ENCODE measurements at places on chromosomes 5 and 9. TPM values are rescaled to one million over a fixed set of nuclear protein-coding genes. Genes with fewer than 3 reads are reported as not detected.

DNA sequence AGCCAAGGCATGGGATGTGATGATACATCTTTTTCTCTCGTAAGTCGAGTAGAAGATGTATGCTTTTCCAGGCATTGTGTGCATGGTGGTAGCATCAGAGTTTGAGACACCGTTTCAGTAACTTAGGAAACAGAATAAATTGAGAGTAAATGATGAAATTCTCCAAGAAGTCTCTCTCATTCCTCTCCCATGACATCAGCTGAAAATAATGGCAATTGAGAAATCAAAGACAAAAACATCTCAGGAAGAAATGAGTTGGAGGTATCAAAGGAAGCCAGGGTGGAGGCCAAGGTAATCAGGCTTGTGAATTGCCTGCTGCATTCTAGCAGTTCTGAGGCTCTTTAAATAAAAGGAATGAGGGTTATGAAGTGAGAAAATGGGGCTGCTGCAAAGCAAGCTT is 53.9 kb downstream of the SGCD start:
- H3K36me3 ChIP-seq = no peaks in the 10 kb centered on the region
- H3K27me3 ChIP-seq = no peaks in the 10 kb centered on the region
- no peak for DNase-seq
- H3K4me1 ChIP-seq = no peaks in the 10 kb centered on the region

- no peaks in the 10 kb centered on the region for H3K27me3 ChIP-seq
- no peak overlapping the region for H3K27ac ChIP-seq
- H3K4me1 ChIP-seq = no peaks in the 10 kb centered on the region
- no peak overlapping the region for H3K4me3 ChIP-seq
- H3K36me3 ChIP-seq = no peaks in the 10 kb centered on the region
- no peak for DNase-seq
Observed at GRCh38 chr9:6910032-6910431, 152.3 kb downstream of the KDM4C start.

- DNase-seq = no peak
- no peak overlapping the region for H3K27ac ChIP-seq
- no peaks in the 10 kb centered on the region for H3K4me1 ChIP-seq
- no peak overlapping the region for H3K4me3 ChIP-seq
- no peaks in the 10 kb centered on the region for H3K27me3 ChIP-seq
- H3K36me3 ChIP-seq = no peaks in the 10 kb centered on the region
Observed at GRCh38 chr5:123451047-123451446, 27.8 kb upstream of the CEP120 start.

DNA sequence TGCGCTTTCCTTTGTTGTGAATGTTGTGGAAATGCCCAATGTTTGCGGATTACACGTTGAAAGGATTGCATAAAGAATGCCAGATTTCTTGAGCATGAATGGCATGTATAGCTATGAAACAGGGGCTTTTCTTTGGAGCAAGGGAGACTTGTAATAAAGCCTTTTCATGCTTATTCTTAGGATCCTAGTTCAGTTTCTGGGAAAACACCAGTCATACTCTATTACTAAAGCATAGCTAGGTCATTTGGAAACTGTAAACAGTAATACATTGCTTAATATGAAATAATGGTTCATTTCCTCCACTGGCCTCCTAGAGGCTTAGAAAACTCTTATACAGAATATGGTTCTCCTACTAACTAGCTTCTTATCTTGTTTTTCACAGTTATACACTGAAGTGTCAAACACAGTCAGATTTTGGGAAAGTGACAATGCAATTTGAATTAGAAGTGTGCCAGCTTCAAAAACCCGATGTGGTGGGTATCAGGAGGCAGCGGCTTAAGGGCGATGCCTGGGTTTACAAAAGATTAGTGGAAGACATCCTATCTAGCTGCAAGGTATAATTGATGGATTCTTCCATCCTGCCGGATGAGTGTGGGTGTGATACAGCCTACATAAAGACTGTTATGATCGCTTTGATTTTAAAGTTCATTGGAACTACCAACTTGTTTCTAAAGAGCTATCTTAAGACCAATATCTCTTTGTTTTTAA is 104.2 kb downstream of the MELK start:
- H3K27me3 ChIP-seq = no peaks in the 10 kb centered on the region
- H3K4me3 ChIP-seq = no peak overlapping the region
- no peaks in the 10 kb centered on the region for H3K4me1 ChIP-seq
- no peak for DNase-seq
- no peaks in the 10 kb centered on the region for H3K36me3 ChIP-seq
- H3K27ac ChIP-seq = no peak overlapping the region

DNA sequence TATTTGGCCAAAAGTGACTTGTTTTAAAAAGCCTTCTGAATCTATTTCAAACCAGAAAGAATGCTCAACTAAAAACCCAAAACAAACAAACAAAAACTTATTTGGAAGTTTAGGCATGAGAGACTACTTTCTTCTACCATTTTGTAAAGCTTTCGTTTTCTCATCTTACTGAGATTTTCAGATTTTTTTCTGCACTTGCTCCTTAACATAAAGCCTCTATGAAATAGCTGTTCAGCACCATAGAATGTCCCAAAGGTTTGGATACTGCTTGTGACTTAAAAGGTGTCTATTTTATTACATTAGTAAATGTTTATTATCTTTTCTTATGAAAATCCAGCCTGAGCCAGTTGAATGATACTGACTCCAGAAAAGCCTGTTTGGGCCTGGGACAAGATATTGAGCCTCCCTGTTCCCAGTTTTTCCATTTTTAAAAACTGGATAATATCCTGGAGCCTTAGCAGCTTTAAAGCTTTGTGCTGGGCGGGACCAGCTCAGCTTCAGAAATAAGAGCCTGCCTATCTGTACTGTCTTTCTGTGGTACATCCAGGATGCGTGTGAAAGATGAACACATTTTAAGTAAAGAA is 292.6 kb downstream of the ZSWIM6 start:
- DNase-seq = no peak
- no peak overlapping the region for H3K4me3 ChIP-seq
- no peaks in the 10 kb centered on the region for H3K36me3 ChIP-seq
- no peaks in the 10 kb centered on the region for H3K27me3 ChIP-seq

DNA sequence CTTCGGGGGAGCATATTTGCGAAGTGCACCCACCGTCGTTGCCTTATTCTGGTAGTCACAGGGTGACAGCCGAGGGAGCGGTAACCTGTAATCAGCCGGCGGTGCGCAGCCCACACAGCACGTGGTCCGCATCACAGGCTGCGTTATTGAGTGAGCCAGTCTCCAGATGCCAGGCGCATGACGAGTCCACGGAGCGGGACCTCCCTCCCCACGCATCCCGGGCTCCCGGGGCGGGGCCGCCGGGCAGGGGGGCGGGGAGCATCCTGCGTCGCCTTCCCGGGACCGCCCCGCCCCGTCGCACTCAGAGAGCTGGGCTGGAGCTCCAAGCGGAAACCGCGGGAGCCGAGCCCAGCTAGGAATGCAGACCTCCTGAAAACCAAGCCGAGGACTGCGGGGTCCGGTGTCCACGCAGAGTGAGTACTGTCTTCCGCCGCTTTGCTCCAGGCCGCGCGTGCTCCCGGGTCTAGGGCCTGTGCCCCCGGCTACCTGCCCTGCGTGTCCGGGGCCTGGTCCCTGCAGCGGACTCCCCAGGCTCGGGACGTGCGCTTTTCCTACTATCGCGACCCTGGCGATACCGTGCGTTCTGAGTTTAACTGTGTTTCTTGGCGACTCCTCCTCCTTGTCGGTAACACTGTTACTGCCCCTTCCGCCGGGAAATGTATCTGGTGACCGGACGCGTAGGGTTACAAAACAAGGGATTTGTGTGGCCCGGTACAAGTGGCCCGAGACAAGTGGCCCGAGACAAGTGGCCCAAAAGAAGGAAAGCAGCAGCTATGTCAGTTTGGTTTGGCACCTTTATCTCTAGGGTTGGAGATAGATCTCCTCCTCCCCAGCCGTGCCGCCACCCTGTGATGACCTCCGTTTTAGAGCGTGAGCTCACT is 40.6 kb downstream of the CAST start:
- H3K36me3 ChIP-seq = peaks cover 12% of the 10 kb centered on the region
- peak; percentile 98 for DNase-seq
- H3K4me1 ChIP-seq = peaks cover 25% of the 10 kb centered on the region
- H3K27ac ChIP-seq = peak overlapping the region; percentile 96
- H3K27me3 ChIP-seq = no peaks in the 10 kb centered on the region

GRCh38 chr5:180059326-180059725 is 12.2 kb downstream of the RNF130 start:
- no peak overlapping the region for H3K4me3 ChIP-seq
- H3K27me3 ChIP-seq = no peaks in the 10 kb centered on the region
- no peak for DNase-seq
- no peaks in the 10 kb centered on the region for H3K4me1 ChIP-seq
- no peak overlapping the region for H3K27ac ChIP-seq

DNA sequence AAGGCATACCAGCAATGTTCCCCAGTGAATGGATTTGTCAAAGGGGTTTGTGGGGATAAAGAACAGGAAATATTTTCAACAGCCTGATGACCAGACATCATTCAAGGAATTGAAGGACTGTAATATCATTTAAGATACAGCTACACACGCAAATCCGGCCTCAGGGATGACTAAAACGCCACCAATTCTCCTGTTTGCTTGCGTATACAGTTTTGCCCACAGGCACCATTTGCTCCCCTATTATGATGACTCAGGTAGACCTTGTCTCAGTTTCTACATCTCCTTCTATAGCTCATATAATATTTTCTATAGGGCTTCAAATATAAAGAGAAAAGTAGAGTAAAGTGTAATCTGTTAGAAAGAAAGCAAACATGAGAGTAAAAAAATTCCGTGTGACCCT is 29.7 kb upstream of the ITGA1 start:
- no peaks in the 10 kb centered on the region for H3K27me3 ChIP-seq
- H3K4me3 ChIP-seq = no peak overlapping the region
- H3K4me1 ChIP-seq = peaks cover 6% of the 10 kb centered on the region
- no peaks in the 10 kb centered on the region for H3K36me3 ChIP-seq
- DNase-seq = no peak

DNA sequence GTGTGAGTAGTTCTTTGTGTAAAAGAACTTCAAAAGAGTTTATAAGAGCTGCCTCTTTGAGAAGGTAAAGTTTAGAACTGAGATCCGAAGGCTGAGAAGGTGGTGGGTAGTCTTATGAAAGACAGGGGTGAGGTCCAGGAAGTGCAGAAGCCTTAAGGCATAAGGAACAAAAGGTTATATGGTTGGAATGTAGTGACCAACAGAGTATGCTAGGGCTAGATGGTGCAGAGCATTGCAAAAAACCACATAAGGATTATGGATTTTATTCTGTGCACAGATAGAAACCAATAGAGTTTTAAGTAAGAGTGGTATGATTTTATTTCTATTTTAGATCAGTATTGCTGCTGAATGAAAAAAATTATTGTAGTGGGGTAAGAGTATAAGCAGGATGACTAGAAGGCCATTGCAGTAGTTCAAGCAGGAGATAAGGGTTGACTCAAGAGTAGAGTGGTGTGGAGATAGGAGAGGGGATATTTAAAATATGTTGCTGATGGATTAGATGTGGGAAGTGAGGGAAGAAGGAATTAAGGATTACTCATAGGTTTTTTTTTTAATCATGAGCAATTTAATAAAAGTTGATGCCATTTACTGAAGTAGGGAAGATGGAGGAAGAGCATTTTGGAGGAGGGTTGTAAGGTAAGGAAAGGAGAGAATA is 3.7 kb downstream of the RECK start:
- H3K4me1 ChIP-seq = peaks cover 34% of the 10 kb centered on the region
- H3K4me3 ChIP-seq = no peak overlapping the region

- H3K4me3 ChIP-seq = no peak overlapping the region
- H3K4me1 ChIP-seq = no peaks in the 10 kb centered on the region
- H3K27ac ChIP-seq = no peak overlapping the region
- H3K27me3 ChIP-seq = no peaks in the 10 kb centered on the region
Observed at GRCh38 chr5:17373814-17374556, 124.0 kb upstream of the TAF11L2 start.

- peak; percentile 66 for DNase-seq
- no peaks in the 10 kb centered on the region for H3K36me3 ChIP-seq
- H3K4me1 ChIP-seq = no peaks in the 10 kb centered on the region
- H3K4me3 ChIP-seq = no peak overlapping the region
- H3K27me3 ChIP-seq = no peaks in the 10 kb centered on the region
Observed at GRCh38 chr5:8184455-8185063, 315.6 kb downstream of the MTRR start.

DNA sequence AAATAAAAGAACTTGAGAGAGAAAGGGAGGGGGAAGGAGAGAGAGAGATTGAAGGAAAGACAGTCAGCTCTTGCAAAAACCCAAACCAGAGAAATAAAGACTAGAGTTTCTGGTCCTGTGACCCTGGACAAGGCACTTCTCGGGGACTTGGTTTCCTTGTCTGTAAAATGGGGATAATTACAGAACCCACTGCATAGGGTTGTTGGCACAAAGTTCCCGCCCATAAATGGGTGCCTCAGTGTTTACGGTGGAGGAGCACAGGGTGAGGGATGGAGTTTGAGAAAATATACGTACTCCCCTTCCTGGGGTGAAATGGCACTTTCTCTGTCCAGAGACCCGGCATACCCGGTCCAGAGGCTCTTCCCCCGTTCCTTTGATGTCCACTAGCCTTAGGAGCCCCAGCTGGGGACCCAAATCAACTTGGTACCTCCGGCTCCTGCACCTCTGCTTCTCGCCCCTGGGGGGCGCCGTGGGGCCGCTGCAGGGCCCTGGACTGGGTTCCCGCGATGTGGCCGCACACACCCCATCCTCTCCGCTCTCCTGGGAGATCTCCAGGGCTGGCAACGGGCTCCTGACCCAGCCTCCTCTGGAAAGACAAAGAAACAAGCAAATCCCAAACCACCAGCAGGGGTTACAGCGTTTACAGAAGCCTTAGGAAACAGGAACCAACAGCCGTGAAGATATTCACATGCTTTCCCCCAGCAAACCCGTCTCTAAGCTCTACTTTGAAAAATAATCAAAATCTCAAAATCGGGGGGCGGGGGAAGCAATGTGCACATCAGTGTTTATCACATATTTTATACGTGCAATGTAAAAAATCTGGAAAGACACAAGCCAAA is 26.3 kb downstream of the PTGES start:
- H3K4me3 ChIP-seq = no peak overlapping the region
- peaks cover 15% of the 10 kb centered on the region for H3K27me3 ChIP-seq
- no peaks in the 10 kb centered on the region for H3K36me3 ChIP-seq
- H3K27ac ChIP-seq = no peak overlapping the region
- DNase-seq = peak; percentile 77
- no peaks in the 10 kb centered on the region for H3K4me1 ChIP-seq

DNA sequence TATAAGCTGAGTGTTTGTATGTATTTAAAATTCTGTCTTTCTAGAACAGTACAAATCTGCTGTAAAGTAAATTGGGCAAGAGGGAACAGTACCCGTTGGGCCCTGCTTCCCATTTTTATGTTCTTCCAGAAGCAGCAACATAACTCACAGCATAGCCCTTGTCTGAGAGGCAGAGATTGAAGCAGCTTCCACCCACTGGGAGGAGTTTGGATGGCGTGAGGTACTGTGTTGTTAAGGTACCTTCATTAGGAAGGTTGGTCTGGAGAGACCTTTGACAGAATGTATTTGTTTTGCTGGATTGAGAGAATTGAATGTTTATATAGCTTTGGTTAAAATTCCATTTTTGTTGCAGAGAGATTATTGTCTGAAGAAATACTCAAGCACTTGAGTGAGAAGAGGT is 24.8 kb downstream of the RAI14 start:
- no peaks in the 10 kb centered on the region for H3K27me3 ChIP-seq
- no peak overlapping the region for H3K27ac ChIP-seq
- H3K4me3 ChIP-seq = no peak overlapping the region
- no peak for DNase-seq
- no peaks in the 10 kb centered on the region for H3K36me3 ChIP-seq

GRCh38 chr5:37966871-37967270 is 127.0 kb upstream of the GDNF start:
- no peak for DNase-seq
- H3K27me3 ChIP-seq = no peaks in the 10 kb centered on the region
- H3K4me3 ChIP-seq = no peak overlapping the region

The NR2F1 gene
- total RNA-seq = 83.2 TPM

The SPATA9 gene
- not detected for total RNA-seq

The C5orf58 gene
- not detected for total RNA-seq

The CLIC3 gene
- total RNA-seq = 80.7 TPM

The FAM163B gene
- total RNA-seq = not detected
